ENCODE measurements at places on chromosomes 13 and 19. TPM values are rescaled to one million over a fixed set of nuclear protein-coding genes. Genes with fewer than 3 reads are reported as not detected.

The SHISA7 gene
- not detected for total RNA-seq

The CEACAM19 gene
- 0.33 TPM for total RNA-seq

The SOX1 gene
- total RNA-seq = not detected

The CATSPERD gene
- total RNA-seq = not detected

The CEACAM16 gene
- not detected for total RNA-seq

The MBD3L4 gene
- total RNA-seq = not detected

The ZNF440 gene
- total RNA-seq = 17.1 TPM

The CPB2 gene
- total RNA-seq = not detected

The SULT2A1 gene
- total RNA-seq = not detected

The RASA3 gene
- total RNA-seq = 23.9 TPM

The HAUS8 gene
- 2.7 TPM for total RNA-seq

The EXOC3L2 gene
- total RNA-seq = not detected

The PRSS57 gene
- total RNA-seq = not detected

The C5AR1 gene
- 0.66 TPM for total RNA-seq

The C5AR2 gene
- total RNA-seq = under 0.01 TPM

The ZNF581 gene
- total RNA-seq = 12.3 TPM

The SYCN gene
- not detected for total RNA-seq

The CLPTM1 gene
- total RNA-seq = 26.7 TPM

The TNNT1 gene
- total RNA-seq = 4.1 TPM

The TTC9B gene
- total RNA-seq = not detected

The ICAM3 gene
- 5.1 TPM for total RNA-seq

The RUVBL2 gene
- 213 TPM for total RNA-seq

The MBD3L2 gene
- total RNA-seq = not detected

The FPR1 gene
- 0.11 TPM for total RNA-seq

The PSG11 gene
- not detected for total RNA-seq

The RGL3 gene
- 0.50 TPM for total RNA-seq

The PGLYRP2 gene
- not detected for total RNA-seq

The C19orf33 gene
- not detected for total RNA-seq

The LIM2 gene
- total RNA-seq = not detected

The SEMA6B gene
- 0.11 TPM for total RNA-seq

The CEACAM7 gene
- total RNA-seq = not detected

The ZNF175 gene
- total RNA-seq = 6.9 TPM

The ZNF611 gene
- 13.9 TPM for total RNA-seq

The SLC25A41 gene
- not detected for total RNA-seq

The BEST2 gene
- not detected for total RNA-seq

The PEAK3 gene
- total RNA-seq = not detected

The ICAM1 gene
- 4.8 TPM for total RNA-seq

The ZNF83 gene
- total RNA-seq = 66.4 TPM

The SF3A2 gene
- 40.7 TPM for total RNA-seq

All from uterine smooth muscle cell (primary cell).